ENCODE measurements at places on chromosomes 7 and 10.

GRCh38 chr10:7773845-7774801, 13.7 kb downstream of the KIN start:
- DNase-seq, result no peak

DNA sequence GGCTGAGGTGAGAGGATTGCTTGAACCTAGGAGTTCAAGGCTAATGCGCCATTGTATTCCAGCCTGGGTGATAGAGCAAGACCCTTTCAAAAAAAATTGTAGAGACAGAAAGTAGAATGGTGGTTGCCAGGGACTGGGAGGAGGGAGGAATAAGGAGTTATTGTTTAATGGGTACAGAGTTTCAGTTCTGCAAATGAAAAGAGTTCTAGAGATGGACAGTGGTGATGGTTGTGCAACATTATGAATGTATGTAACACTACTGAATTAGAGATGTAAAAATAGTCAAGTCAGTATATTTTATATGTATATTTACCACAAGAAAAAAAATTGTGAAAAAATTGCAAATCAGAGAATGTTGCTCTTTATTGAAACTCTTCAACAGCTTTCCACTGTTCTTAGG, 266.5 kb upstream of the NPY start:
- no peak for DNase-seq

DNA sequence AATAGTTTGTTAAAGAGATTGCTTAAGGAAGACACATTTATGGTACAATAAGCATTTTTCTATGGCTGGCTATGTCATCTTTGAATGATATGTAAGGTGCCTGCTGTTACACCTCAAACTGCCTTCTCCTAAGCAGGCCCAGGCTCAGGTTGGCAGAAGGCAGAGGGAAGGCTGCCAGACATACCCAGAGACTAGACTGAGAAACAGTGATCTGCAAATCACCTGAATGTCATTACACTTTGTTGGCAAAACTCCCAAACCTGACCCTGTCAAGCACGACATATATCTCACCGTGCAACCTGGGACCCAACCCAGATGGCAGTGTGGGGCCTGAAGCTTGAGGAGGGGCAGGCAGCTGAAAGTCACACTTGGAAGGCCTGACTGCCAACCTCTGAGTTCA, 136.6 kb upstream of the TARP start:
- no peak for DNase-seq

- no peak for DNase-seq
Observed at GRCh38 chr7:81186691-81187090, 267.8 kb upstream of the SEMA3C start.

DNA sequence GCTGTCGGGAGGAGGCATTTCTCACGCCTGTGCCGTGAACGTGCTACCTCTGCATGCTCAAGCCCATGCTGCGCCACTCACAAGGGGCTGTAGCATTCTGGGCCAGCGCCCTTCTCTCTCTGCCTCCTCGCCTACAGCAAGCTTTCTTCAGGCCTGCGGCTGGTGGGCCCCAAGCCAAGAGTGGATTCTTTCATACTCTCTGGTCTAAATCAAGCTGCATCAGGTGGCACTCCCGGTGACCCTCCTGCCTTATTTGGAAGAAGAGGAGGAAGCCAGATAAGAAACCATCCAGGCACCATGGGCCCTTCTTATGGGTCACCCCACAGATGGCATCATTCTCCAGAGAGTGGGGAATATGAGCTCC, 86.7 kb upstream of the DUSP5 start:
- DNase-seq, result no peak

GRCh38 chr10:44382981-44383748, 1.7 kb downstream of the CXCL12 start:
- no peak for DNase-seq

DNA sequence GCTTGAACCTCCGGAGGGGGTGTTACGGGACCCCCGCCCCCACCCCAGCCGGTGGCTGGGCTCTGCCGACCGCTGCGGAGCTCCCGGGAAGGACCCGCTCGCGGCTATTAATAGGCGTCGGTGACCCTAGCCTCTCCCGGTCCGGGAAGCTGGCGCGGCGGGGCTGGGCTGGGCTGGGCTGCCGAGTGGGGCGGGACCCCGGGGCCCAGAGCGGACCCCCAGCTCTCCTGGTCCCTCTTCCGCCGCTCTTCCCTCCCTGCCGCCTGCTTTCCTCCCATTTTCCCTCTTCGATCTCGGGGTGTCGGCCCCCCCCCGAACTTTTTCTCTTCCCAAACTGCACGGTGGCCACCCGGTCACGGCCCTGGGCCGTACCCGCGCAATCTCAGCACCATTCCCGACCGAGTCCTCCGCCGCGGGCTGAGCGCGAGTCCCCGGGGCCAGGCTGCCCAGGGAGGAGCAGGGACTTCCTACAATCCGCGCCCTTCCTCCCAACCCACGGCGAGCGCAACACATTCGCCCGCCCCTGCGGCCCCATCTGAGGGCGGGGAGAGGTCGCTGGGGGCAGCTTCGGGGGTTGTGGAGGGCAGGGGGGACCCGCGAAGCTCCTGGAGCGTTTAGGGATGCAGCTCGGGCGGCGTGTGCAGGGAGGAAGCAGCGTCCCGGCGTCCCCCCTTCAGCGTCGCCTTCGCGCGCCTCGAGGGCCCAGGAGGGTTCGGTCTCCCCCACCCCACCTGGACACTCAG, 3.1 kb upstream of the ELFN1 start:
- no peak for DNase-seq

GRCh38 chr7:99038086-99038855, 105.6 kb downstream of the SMURF1 start:
- DNase-seq, result no peak

DNA sequence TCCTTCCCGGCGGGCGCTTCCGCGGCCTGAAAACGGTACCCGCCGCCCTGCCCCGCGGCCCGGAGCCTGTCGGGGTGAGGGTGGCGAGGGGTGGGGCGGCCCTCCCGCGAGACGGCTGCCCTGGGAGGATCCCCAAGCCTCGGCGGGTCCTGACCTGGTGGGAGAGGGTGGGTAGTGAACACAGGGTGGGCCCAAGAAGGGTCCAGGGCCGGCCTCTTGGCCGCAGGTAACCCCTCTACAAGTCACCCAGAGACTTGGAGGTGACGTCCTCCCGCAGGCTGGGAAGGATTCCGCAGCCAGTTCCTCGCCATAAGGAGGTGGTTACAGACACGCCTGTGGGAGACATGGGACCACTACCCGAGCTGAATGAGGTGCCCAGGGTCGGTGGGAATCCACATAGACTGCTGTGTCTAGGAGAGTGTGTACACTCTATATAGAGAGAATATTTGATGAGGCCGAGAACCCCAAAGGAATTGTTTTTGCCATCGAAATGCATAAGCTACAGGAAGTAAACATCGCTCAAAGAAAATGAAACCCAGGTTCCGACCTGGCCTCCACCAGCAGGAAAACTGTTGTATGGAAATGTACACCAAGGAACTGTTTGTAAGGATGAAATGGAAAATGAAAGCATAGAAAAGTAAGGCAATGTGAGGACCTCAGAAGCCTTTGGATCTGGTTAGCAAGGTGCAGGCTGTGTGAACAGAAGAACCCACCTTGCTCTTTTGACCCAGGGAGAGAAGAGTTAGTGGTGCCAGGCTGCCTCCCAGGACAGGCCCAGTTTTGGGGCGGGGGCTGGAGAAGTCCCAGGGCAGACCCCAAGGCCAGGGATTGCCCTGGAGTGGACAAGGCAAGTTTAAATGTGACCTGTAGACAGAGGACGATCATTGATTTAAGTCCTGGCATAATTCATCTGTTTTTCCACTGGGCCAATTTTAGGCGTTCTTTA, 659 bp downstream of the OPTN start:
- DNase-seq, result no peak

- DNase-seq, result no peak
Observed at GRCh38 chr10:83990126-83990525, 149.2 kb upstream of the GHITM start.

GRCh38 chr7:118801366-118801765, 576.9 kb downstream of the ANKRD7 start:
- no peak for DNase-seq

DNA sequence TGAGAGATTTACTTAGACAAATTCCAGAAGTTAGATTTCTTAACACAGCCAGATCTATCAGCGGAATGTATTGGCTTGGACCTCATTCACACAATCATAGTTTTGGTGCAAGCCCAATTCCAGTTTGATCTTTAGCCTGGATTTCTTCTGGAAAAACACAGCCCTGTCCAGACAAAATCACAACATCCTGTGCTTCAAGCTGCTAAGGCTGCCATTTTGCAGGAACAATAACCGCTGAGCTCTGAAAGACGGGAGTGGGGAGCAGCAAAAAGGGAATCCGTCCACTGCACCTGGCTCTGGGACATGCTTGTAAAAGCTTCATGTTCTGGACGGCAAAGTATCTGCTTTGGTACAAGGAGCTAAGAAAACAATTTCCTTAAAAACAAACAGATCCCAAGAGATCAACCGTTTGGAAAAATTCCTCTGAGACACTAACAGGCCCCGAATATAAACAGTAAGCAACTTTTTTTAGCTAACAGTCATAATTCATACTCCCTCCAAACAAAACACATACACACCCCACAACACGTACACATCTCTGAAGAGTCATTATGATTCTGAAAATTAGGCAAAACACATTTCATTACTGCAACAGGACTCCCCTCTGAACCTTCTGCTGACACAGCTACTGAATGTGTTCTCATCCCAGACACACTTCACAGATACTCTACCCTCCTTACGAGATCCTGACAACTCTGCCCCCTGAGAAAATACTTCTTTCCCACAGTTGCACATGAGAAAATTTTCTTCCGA, 32.4 kb downstream of the ITIH5 start:
- no peak for DNase-seq
